ENCODE measurements at places on chromosomes 7 and 10.

DNA sequence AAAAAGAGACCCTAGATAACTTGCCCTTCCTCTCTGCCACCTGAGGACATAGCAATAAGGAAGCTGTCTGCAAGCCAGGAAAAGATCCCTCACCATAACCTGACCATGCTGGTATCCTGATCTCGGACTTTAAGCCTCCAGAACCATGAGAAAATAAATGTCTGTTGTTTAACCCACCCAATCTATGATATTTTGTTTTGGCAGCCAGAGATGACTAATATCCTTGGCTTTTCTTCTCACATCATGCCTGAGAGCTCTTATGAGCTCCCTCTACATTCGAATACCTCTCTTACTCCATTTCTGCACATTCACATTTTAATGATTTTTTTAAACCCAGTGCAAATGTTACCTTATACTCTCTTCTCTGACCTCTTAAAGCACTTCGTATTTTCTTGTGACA, 214.0 kb upstream of the CHRM2 start:
- no peak for DNase-seq

GRCh38 chr10:122509323-122509722, 48.0 kb downstream of the HTRA1 start:
- DNase-seq, result no peak

- DNase-seq, result no peak
Measured at GRCh38 chr7:26145238-26145637, 6.8 kb upstream of the NFE2L3 start.

DNA sequence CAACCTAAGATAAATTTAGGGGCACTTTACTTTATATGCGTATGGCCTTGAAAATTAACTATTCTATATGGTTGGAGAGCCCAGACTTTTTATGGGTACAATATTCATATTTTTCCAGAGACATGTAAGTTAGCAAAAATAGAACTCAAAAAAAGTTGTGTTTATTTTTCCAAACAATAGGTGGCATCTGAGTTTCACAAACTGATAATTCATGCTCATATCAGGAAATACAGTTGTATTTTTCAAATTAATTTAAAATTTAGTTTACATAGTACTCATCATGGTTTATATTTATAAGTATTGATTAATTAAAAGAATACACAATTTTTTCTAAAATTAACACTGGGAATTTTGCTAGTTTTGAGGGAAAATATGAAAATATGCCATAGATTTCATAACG, 34.6 kb downstream of the ANKRD7 start:
- no peak for DNase-seq

All from CD4-positive, alpha-beta T cell treated with Interleukin-6 at 100 ng/mL for 8 hours (primary cell).